ENCODE measurements at places on chromosomes 7 and 10.
A peak's percentile ranks its signal among the peaks of the same experiment; 100 is the strongest.

DNA sequence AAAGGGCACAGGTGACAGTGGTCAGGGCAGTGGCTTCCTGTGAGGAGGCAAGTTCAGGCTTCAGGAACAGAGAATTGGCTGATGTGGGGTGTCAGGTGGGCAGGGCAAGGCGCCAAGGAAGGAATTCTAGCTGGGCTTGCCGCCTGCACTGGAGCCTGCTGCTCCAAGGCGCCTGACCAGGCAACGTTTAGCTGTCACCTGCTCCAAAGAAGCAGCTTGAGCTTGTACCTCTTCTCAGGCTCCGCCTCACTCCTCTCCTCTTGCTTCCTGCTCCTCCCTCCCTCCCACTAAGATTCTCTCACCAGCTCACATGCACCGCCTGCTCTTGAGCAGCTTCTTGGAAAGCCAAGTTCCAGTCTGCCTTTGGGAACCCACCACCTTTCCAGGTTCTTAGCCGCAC lies 187.4 kb upstream of the GRB10 start:
- no peak for DNase-seq

DNA sequence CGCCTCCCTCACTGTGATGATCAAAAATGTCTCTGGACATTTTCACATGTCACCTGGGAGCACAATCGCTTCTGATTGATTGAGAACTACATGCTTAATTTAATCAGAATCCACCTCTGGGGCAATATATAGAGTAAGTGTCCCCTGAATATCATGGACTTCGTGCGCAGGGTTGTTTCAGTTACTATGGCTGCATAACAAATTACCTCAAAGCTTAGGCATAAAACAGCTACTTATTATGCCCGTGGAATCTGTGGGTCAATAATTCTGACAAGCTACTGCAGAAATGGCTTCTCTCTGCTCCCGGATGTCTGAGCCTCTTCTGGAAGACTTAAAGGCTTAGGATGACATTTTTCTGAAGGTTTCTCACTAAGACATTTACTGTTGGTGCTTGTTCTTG lies 334.4 kb downstream of the GPR158 start:
- DNase-seq: no peak

DNA sequence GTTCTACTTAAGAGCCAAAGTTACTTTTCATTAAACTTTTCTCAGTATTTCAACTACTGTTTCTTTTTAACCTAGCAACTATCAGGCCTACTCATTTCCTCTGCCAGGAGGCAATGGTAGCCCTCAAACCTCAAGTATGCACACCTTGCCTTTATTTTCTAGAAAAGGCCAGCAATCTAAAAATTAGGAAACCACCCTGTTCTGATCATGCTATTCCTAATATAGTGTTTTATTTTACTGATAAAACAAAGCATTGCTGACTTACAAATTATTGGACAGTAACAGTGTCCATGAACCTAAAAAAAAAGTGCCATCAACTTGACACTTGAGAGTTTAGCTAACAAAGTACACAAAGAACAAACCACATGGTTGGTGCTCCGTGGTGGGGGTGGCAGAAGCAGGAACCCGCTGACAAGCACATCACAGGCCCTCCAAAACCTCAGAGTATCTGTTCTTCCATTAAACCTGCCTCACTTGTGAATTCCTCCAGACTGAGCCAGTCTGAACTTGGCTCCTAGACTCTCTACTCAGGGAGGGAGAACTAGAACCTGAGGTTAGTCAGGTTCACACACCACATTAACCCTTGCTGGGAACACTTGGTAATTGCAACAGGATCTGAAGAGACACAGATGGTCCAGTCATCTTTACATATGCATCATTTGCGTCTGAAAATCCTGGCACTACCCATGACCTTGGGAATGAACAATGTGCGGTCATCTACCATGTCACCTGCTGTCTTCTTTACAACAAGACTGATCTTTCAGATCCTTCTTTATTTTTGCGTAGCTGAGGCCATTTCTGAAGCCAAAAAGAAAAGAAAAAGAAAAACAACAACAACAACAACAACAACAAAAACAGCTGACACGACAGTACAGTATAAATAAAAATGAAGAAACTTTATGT lies 31.9 kb downstream of the PIP4K2A start:
- peak; percentile 80 for DNase-seq

GRCh38 chr10:130630135-130630534 lies 493.9 kb downstream of the GLRX3 start:
- DNase-seq: no peak

DNA sequence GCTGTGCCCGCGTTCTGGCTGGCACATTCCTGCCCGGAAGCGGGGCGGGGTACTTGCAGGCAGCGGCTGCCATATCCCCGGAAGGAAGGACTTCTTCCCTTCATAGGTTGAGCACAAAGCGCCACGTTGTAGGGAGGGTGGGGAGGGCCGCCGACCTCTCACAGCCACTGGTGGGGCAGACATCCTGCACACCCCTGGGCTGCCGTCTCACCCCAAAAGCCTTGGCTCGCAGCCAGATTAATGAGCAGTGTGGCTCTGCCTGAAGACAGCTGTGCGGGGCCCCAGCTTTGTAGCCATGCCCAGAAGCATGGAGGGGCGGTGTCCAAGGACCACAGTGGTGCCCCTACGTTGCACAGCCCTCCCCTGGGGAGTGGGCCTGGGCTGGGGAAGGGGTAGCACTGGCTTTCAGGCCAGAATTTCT lies 54.3 kb upstream of the DPYSL4 start:
- no peak for DNase-seq

GRCh38 chr10:22067091-22067490 lies 63.6 kb upstream of the DNAJC1 start:
- no peak for DNase-seq

DNA sequence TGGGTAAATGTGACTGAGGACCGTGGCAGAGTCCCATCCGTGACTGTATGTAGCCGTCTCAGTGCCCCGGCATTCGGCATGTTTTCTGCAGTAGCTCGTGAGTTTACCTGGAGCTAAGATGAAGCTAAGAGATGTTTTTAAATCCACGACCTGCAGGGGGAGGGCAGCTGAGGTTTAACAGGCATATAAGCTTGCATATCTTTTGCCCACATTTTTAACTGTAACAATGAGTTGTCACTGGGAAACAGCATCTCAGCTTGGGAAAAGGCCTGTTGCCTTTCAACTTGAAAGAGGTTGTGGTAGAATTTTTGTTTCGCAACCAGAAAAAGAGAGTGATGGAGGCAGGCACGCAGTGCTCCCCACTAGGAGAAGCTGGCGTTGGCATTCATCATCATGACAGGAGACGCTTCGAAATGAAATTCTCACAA lies 77.7 kb downstream of the CELF2 start:
- no peak for DNase-seq

GRCh38 chr7:22642454-22642853 lies 84.5 kb upstream of the IL6 start:
- no peak for DNase-seq

DNA sequence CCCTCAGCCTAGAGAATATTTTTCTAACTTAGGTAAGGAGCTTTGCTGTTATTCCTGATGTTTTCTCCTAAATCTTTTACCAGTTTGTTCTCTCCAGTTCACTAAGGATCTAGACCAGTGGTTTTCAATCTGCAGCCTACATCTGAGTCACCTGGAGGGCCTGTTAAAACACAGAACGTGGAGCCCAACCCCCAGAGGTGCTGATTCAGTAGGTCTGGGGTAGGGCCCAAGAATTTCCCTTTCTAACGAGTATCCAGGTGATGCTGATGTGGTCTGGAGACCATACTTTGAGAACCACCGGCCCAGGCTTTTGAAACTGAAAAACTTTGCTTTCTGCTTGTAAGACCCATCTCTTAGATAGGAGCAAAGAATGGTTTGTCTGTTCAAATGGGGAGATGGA lies 51.2 kb upstream of the KMT2E start:
- DNase-seq: peak; percentile 41

- DNase-seq: no peak
These were observed 17.6 kb downstream of the TCAF1 start for GRCh38 chr7:143884241-143884968.

- no peak for DNase-seq
These were observed 23.4 kb downstream of the SLC26A3 start for GRCh38 chr7:107779647-107780099.

DNA sequence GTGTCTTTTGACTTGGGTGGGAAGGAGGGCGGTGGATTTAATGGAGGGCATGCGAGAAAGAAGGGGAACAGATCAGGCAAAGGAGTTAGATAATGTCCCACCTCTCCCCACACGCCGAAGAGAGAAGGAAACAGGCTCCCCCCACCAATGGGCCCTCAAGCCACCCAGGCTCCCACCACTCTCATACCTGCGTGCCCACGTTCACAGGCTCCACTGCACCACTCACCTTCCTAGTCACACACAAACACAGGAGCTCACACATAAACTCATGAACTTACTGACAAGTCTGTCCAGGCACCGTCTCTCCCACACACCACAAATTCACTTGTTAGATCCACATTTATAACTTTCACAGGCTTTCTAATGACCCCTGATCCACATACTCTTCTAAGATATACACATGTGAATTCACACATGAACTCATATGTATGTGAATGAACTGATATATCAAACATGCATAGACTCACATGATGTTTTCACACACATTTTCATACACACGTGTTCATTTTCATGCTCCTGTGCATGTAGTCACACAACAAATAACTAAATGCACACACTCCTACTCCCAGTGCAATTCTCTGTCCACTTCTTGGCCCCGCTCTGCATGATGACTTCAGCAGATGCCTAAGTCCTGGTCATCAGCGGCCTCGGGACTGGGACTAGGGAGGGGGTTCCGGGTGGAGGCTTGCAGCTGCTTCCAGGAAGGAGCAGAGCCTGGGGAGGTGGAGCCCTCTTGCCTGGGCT lies 1.5 kb downstream of the LZTS2 start:
- no peak for DNase-seq

- no peak for DNase-seq
These were observed 119.9 kb downstream of the LRRC18 start for GRCh38 chr10:48819783-48820182.

DNA sequence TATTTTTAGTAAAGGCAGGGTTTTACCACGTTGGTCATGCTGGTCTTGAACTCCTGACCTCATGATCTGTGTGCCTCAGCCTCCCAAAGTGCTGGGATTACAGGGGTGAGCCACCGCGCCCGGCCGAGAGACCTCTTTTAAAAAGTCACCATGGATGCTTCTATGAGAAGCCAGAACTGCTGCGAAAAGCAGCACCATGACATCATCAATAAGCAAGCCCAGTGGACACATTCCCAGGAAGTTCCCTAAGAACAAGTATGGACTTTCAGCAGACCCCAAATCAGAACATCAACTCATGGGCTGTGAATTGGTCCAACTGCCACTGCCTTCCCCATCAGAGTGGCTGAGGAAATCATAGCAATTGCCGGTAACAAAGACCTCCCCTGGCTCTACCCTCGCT lies 93.4 kb downstream of the PLXNA4 start:
- DNase-seq: no peak

- peak; percentile 68 for DNase-seq
These were observed 26.5 kb downstream of the HDAC9 start for GRCh38 chr7:18521945-18522566.

- DNase-seq: no peak
These were observed 115.0 kb upstream of the SLC25A13 start for GRCh38 chr7:96436880-96437279.

DNA sequence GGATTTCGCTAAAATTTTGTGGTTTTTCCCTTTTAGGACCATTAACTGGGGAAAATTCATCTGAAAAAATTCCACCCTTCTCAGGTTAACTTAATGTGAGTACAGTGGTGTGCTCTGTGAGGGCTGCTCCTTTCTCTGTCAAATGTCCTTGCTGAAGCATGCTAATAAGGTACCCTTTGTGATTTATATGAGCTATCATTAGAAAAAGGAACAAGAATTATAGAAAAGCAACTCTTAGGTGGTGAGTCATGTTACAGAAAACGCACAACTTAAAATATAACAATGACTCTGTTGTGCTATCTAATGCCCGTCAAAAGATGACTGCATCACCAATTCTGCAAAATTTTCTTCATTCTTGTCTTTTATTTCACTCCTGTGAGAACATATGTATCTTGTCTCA lies 162.0 kb upstream of the MAGI2 start:
- no peak for DNase-seq

DNA sequence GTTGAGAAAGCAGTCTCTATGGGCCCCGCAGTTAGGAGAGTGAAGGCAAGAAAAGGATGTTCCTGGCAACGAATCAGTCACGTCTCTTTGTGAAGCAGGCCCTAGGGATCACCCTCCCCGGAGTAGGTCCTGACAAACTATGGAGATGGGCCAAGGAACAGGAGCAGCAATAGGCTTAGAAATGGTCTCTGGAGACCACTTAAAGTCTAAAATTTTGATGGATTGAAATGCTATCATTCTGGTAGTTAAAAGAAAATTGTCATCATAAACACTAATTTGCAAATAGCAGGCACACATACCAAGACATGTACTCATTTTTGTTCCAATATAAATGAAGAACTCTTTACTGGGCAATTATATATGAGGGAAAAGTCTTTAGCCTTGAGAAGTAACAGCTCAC lies 123.5 kb downstream of the ITGB8 start:
- no peak for DNase-seq

DNA sequence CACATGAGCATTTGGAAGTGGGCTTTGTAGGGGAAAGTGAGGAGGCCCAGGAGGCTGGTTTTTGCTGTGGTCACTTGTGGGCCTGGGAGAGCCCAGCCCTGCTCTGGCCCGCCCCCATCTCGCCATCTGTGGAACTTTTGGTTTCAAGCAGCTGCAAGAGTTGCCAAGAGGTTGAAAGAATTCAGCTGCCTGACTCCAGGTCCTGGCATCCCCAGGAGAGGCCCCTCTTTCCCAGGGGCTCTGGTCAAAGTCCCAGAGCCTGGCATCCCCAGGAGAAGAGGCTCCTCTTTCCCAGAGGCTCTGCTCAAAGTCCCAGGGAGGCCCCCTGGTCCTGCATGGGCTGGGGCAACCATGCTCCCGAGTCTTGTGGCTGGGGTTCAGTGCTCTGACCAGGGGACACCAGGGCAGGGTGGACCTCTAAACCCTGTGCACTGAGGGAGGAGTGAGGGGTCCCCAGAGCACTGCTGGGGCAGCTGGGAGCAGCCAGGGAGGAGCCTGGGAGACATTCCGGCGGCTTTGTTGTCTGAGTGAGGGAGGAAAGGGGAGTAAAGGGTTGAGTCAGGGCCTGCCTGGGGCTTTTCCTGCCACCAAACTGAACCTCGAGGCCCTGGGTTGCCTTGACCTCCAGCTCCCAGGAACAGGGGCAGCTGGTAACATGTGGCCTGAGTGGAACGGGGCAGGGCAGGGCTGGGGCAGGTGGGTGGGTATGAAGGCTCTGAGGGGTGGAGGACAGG lies 27.7 kb upstream of the CSGALNACT2 start:
- DNase-seq: no peak

DNA sequence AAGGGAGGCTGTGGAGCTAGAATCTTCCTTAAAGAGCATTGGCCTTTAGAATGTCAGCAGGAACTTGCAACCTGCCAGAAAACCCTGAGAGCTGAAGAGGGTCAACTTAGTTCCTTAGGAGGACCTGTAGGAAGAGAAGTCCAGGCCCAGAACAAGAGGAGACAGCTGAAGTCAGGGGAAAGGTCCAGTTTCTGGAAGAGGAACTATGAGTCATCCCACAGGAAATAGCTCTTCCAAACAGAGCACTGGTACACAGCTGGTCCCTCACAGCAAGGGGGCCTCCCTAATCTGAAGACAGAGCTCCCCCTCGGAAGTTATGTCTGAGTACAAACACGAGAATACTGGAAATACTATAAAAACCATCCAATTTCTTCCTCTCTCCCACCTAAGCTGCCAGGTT lies 98.9 kb downstream of the HERPUD2 start:
- no peak for DNase-seq

- no peak for DNase-seq
These were observed 41.0 kb upstream of the CHST3 start for GRCh38 chr10:71923138-71923692.
